IPS DF 6.9 (cell line): ENCODE measurements at places on chromosomes 1 and 21.

GRCh38 chr1:156228501-156228900, 13.5 kb upstream of the BGLAP start:
- no peak for DNase-seq

GRCh38 chr1:39828734-39829133, 40.1 kb upstream of the BMP8B start:
- DNase-seq: no peak

- no peak for DNase-seq
Measured at GRCh38 chr1:52627028-52627427, 5.9 kb upstream of the SHISAL2A start.

GRCh38 chr1:160365325-160365724, 1.5 kb upstream of the NHLH1 start:
- DNase-seq: no peak

GRCh38 chr1:1075148-1075935, 1.2 kb upstream of the RNF223 start:
- DNase-seq: no peak

- no peak for DNase-seq
Measured at GRCh38 chr1:247656221-247656875, 23.2 kb downstream of the OR13G1 start.

DNA sequence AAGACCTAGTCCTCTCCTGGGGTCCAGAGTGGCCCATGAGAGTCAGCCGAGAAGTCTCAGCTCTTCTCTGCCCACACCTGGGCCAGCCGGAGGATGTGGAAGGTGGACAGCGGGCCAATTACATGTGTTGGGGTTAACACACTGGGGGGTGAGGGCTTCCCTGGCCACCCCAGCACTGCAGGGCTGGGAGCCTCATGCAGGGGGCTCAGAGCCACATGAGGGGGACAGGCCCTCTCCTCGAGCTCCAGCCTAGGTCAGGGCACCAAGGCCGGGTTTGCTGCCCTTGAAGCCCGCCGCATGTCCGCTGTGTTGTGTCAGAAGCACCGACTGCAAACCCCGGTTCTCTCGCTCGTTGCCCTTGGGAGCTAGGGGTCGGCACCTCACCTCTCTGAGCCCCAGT, 30.5 kb downstream of the LHX4 start:
- DNase-seq: no peak

- DNase-seq: no peak
Measured at GRCh38 chr1:53551428-53551995, 92.3 kb downstream of the DMRTB1 start.

GRCh38 chr1:19032701-19033514, 76.4 kb upstream of the IFFO2 start:
- no peak for DNase-seq

DNA sequence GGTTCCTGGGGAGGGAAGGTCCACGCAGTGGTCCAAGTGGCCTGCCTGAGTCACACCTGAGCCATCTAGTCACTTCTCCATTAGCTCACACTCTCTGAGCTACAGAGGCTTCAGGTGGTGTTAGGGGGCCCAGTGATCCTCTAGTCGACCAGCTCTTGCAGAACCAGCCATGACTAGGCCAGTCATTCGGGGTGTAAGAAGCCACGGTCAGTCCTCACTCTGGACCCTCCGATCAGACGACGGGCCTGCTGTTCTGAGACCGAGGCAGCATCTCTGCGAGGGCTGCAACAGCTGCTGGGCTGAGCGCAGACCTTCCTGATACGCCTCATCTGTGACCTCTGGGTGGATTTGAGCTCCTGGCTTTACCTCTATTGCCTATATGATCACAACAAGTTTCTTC, 68.8 kb downstream of the RIPK4 start:
- no peak for DNase-seq

DNA sequence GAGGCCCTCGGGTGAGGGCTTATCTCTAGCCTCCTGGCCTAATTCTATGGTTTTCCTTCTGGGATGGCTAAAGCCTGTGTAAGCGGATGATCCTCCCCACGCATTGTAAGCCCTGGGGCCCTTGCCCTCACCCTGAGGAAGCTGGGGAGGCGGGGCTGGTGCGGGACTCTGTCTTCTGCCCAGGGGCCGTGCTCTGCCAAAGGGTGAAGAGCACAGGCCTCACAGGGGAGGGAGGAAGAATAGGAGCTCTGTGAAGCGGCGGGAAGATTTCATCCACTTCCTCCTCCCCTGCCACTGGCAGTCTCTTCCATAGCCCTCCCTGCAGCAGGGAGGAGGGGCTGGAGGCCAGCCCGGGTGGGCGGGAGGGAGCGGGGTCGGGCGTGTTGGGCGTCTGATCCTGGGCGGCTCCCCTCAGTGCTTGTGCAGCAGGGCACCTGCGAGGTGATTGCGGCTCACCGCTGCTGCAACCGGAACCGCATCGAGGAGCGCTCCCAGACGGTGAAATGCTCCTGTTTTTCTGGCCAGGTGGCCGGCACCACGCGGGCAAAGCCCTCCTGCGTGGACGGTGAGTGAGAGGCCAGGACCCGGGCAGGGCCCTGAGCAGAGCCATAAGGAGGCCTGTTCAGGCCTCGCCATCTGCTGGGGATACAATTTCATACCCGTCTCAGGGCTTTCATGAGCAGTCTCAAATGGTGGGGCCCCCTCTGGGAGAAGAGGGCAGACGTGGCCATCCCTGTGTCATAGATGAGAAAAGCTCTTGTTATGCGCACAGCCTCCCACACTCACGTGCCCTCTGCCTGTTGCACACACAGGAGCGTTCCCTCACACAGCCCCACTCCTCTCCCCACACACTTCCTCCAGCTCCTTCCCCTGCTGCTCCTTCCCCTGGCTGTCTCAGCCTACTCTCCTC, 7.7 kb upstream of the PPM1J start:
- DNase-seq: no peak

DNA sequence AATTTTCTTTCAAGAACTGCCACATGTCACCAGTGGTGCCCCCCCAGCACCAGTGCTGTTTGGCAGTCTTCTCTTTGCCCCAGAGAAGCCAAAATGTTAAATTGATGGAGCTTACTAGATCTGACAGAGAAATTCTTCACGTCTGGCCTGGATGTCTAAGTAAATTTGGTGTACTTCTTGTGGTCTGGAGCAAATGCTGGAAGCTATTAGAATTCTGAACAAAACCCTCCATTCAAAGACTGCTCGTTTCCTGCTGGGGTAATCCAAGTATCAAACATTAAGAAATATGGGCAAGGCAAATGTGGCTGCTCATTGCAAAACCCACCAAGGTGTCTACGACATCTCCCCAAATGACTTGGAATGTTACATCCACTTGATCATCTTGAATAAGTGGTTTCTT, 92.3 kb downstream of the ROR1 start:
- DNase-seq: no peak

DNA sequence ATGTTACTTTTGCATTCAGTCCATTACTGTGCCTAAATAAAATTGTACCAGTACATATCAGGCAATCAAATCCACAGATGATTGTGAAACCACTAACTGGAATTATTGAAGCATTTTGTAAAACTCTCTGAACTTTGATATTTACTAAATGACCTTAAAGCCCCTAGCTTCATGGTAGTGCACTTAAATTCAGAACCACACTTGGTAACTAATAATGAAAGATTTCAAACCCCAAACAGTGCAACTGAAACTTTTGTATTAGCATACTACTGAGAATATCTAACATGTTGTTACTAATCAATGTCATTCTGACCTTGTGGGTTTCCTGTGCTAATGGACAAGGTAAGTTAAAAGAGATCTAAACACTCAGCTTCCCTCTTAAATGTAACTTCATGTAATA, at the start of gene CFHR3:
Gene CFHR3 (plus strand): TSS at position 238 of the 400 bp plus-strand sequence. CDS start 47 bp downstream, at position 285.
- DNase-seq: no peak

DNA sequence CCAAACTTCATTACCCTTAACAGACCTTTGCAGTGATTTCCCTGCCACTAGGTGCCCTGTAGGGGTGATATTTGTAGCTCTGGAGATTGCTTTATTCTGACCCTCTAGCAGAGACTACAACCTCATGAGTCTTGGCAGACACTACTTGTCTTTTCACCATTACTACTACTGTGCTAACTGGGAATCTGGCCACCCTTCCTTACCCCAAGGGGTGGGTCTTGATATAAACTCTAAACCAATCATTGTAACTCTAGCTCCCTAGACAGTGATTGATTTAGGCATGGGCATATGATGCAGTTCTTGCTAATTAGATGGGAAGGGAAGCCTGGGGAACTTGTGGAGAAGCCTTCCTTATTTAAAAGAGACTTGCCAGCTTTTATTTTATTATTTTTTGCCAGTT, 3.9 kb downstream of the KPNA6 start:
- no peak for DNase-seq
